GOT3 (cell line): ENCODE measurements at places on chromosomes 4 and X.

DNA sequence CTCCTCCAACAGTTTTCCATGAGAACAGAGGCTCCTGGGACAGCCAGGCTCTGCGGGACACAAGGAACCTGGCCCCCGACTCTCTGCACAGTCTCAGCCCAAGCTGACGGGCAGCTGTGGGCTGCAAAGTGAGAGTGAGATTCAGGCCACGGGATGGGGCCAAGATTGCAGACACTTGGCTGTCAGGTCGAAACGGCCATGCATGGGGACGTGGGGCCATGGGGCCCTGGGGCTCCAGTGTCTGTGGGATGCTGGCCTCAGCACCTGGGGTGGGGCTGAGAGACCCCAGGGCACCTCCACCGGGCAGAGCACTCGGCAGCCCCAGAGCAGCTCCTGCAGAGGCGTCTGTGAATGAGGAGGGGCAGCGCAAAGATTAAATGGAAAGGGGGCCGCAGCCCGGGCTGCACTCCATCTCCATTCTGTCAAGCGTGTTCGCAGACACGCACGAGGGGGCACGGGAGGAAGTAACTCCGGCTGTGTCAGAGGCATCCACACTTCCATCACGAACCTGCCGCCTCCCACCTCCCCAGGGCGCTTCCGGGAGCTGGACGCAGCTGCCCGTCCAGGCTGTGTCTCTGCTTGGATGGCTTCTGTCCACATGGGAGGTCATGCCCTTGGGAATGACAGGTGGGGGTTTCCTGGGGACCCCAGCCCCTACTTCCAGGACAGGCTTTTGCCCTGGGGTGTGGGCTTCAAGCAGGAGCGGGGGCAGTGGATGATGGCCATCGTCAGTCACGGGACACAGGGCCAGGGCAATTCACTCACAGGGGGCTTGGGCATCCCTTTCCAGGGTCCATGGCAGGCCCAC lies 82.8 kb upstream of the NKX1-1 start:
- DNase-seq: no peak

DNA sequence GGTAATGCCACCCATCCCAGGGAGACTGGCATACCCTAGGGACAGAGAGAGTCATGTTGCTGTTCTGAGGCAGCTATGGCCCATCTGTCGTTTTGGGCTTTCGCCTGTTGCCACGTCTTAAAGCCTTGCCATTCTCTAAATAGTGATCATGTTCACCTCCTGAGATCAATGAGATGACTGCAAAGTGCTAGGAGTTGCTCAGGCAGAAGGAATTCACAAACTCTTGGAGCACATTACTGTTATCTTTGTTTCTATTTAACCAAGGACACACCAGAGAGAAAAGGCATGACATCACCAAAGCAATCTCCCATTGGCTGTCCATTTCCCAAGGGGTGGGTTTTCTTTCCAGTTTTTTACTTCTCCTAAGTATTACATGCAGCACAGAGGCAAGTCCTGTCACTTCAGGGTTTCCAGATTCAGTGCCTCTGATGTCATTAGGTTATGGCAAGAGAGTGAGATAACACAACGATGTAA lies 37.1 kb upstream of the SETD7 start:
- DNase-seq: no peak

DNA sequence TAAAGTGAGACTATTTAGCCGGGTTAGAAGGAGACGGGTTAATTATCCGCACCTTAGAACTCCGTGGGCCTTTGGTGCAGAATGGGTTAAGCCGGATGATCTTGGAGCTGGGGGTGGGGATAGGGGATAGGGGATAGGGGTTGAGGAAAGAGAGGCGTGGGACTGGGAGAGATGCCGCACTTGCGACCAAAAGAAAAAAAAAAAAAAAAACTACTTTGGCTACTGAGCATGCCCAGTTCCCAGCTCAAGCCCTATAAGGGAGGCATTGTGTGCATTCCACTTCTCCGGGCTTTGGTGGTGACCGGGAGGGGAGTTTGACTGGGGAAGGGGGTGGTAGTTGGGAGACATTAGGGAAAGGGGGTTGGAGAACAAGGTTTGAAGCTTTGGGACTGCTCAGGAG lies at the start of gene SLITRK4:
TSS of gene SLITRK4 (minus strand) at position 187 of the 400 bp plus-strand sequence. CDS start 4,993 bp downstream, outside the sequence.
- DNase-seq: no peak

- DNase-seq: no peak
These were observed 45.2 kb upstream of the WDR1 start for GRCh38 chr4:10161840-10162239.

DNA sequence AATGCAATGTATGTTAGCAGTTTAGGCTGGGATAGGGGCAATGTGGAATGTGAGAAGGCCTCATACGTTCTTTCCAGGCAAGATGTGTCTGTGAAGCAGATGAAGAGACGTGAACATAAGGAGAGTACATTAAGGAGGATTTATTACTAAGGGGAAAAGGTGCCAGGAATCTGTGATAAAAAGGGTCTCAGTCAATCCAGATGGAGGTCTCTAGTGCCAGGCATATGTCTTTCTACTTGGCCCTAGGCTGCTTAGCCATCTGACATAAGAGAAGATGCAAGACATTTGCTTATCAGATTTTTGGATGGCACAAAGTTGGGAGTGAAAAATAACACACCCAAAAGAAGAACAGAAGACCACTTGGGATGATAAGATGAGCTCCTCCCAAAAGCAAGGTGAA lies 93.0 kb upstream of the PRKG2 start:
- no peak for DNase-seq

GRCh38 chr4:74675673-74676279 lies 118.5 kb downstream of the BTC start:
- no peak for DNase-seq

DNA sequence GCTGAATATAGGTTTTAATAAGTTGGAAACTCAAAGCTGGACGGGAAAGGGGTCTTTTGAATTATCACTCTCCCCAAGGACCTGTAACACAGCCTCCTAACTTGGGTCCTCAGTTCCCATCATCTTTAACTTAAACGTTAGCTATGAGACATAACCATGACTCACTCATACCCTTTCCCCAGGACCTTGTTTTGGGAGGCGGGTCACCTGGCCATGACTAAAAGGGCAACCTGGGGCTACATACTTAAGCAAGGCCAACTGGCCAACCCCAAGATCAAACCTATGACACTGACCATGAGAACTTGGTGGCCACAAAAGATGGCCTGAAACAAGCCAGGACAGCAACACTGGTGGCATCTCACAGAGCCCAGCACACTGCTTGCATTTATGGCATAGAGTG lies 89.0 kb downstream of the SH3KBP1 start:
- DNase-seq: no peak
